ENCODE measurements at places on chromosomes 1 and 21.

DNA sequence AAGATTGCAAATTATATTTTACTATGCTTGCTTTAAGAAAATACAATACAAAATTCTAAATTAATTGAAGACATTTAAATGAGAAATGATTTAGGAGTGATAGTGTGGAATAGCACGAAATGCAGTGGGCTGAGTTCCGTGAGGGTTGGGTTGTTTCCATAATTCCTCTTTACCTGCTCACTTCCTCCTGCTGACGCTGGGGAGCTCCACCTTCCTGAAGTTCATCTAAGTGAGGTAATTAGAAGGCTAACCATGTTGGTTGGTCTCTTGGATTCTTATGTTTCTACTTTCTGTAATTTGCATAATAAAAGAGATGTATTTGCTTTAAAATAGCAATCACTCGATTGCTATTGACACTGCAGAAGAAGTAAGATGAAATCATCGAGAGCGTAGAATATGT lies 4.7 kb downstream of the OR14I1 start:
- H3K4me1 ChIP-seq = no peaks in the 10 kb centered on the region
- no peak overlapping the region for H3K27ac ChIP-seq
- no peaks in the 10 kb centered on the region for H3K36me3 ChIP-seq
- H3K4me3 ChIP-seq = no peak overlapping the region
- DNase-seq = no peak

- DNase-seq = no peak
- H3K36me3 ChIP-seq = peaks cover 12% of the 10 kb centered on the region
- no peak overlapping the region for H3K4me3 ChIP-seq
- no peak overlapping the region for H3K27ac ChIP-seq
- H3K27me3 ChIP-seq = no peaks in the 10 kb centered on the region
Measured at GRCh38 chr1:103561643-103562395, 9.6 kb upstream of the AMY2B start.

DNA sequence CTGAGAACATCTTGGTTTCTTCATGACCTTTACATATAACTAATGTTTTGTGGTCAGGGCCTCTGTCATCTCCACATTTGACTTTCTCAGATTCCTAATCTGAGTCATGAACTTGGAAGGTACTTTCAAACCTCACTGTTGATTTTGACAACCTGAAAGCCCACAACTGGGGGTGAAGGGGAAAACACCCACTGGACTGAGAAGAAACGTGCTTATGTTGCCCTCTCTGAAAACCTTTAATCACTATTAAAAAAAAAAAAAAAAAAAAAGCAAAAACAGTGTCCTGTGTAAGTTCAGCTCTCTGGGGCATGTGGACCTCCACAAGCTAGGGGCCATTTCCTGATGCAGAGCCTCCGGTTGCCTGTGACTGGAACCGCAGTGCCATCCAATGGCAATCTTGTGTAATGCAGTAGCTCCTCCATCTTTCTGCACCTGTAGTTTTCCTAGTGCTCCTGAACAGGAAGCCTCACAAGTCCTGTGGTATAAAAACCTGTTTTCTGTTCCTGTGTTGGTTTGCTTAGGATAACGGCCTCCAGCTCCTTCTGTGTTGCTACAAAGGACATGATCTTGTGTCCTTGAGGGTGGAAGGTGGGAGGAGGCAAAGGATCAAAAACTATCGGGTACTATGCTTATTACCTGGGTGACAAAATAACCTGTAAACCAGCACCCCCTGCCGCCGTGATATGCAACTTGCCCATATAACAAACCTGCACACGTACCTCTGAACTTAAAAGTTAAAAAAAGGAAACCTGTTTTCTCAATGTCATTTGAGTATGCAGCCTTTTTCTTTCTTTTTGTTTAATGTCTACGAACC lies 124.5 kb downstream of the ZNF648 start:
- H3K27ac ChIP-seq = peak overlapping the region; percentile 14
- H3K27me3 ChIP-seq = peaks cover 4% of the 10 kb centered on the region
- peaks cover 6% of the 10 kb centered on the region for H3K4me1 ChIP-seq
- H3K4me3 ChIP-seq = no peak overlapping the region

GRCh38 chr21:34959607-34960006 lies 89.5 kb downstream of the RUNX1 start:
- no peak overlapping the region for H3K4me3 ChIP-seq
- H3K36me3 ChIP-seq = peaks cover 46% of the 10 kb centered on the region
- peak overlapping the region; percentile 26 for H3K27ac ChIP-seq
- H3K27me3 ChIP-seq = no peaks in the 10 kb centered on the region
- peaks cover 85% of the 10 kb centered on the region for H3K4me1 ChIP-seq
- DNase-seq = no peak

DNA sequence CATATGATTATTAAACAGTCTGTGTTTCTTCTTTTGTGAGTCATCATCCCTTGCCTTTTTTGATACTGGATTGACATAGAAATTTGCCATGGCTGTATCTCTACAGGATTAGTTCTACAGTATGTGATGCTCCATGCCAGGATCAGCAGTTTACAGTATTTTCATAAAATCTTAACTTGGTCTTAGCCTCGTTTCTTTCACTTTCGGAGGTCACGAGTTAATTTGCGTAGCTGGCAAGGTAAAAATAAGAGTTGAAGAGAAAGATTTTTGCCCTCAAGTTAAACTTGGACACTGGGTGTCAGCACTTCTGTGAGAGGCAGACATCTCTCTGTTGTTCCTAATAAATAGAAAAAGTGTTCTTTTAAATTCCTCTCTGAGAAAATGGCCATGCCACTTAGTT lies 79.1 kb downstream of the CACNA1E start:
- no peak for DNase-seq
- no peaks in the 10 kb centered on the region for H3K4me1 ChIP-seq
- no peak overlapping the region for H3K27ac ChIP-seq
- H3K36me3 ChIP-seq = no peaks in the 10 kb centered on the region

GRCh38 chr1:199909137-199909536 lies 118.4 kb upstream of the NR5A2 start:
- H3K27me3 ChIP-seq = peaks cover 14% of the 10 kb centered on the region
- no peaks in the 10 kb centered on the region for H3K36me3 ChIP-seq
- no peaks in the 10 kb centered on the region for H3K4me1 ChIP-seq

DNA sequence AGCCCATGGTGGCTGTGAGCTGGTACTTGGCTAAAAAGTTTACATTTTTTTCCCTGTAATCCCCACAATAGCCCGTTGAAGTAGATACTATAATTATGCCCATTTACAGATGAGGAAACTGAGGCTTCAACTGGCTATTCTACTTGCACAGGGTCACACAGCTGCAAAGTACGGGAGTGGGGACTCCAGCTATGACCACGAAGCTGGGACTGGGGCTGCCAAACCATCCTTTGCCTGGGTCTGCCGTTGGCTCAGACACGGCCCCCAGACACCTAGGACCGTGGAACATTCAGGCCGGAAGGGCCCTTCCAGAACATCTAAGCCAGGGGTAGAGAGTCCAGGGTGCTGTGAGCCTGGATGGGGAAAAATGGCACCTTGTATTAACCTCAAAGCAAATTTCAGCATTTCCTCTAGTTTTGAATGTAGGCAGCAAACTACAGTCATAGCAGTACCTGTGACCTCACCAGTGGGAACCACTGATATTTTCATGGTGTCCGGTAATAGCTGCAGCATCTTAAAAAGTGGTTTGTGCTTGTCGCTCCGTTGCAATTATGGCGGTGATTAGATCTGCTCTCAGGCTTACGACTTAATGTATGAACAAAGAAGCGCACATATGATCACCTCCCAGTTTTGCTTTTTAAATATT lies 4.3 kb downstream of the TP73 start:
- no peaks in the 10 kb centered on the region for H3K36me3 ChIP-seq
- H3K27me3 ChIP-seq = peaks cover 54% of the 10 kb centered on the region
- H3K4me1 ChIP-seq = peaks cover 17% of the 10 kb centered on the region
- H3K4me3 ChIP-seq = no peak overlapping the region
- DNase-seq = no peak
- no peak overlapping the region for H3K27ac ChIP-seq

DNA sequence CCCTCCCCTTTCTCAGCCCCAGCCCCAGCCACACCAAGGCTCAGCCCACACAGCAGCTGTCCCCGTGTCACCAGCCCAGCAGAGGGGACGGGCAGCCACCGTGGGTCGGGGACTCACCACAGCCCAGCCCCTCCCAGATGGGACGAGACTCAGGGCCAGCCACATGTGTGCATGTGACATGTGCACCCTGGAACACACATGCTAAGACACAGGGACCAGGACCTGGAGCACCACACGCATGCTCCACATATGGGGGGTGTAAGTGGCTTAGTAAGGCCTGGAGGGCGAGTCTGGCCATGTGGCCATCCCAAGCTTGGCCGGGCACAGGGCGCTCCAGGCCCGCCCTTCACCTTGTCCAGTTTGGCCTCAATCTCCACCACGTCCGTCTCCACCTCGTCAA lies 4.0 kb downstream of the ACAP3 start:
- H3K27me3 ChIP-seq = no peaks in the 10 kb centered on the region
- H3K36me3 ChIP-seq = peaks cover 4% of the 10 kb centered on the region
- H3K27ac ChIP-seq = peak overlapping the region; percentile 26
- DNase-seq = no peak

DNA sequence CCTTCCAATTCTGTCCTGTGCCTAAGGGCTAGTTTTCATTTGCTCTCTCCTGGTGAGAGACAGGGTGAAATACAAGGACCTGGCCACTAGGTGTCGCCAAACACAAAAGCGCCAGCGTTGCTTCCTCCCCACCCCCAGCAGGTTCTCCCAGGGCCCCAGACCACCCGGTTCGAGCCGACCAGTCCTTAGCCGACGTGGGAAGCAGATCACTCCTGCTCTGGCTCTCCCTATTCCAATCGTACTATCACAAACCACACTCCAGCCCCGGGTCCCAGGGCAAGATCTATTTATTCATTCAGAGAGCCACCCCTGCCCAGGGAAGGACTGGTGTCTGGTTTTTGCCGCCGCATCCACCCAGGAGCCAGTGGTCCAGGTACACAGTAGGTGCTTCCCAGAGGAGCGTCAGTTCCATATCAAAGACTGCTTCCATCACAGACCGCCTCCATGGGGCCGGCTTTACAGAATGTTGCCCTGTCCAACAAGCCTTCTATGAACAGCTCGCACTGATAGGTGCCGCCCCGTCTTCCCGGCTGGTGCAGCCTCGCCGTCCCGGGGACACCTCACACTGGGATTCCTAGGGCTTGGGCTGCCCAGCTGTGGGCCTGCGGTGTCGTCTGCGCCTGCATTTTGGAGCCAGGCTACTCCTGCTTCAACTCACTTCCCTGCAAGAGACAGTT lies 35.0 kb downstream of the CTNNBIP1 start:
- no peaks in the 10 kb centered on the region for H3K36me3 ChIP-seq
- H3K4me1 ChIP-seq = peaks cover 4% of the 10 kb centered on the region
- DNase-seq = peak; percentile 83
- H3K4me3 ChIP-seq = no peak overlapping the region

- H3K36me3 ChIP-seq = no peaks in the 10 kb centered on the region
- H3K27me3 ChIP-seq = no peaks in the 10 kb centered on the region
Measured at GRCh38 chr1:41800311-41800829, 118.4 kb downstream of the HIVEP3 start.

DNA sequence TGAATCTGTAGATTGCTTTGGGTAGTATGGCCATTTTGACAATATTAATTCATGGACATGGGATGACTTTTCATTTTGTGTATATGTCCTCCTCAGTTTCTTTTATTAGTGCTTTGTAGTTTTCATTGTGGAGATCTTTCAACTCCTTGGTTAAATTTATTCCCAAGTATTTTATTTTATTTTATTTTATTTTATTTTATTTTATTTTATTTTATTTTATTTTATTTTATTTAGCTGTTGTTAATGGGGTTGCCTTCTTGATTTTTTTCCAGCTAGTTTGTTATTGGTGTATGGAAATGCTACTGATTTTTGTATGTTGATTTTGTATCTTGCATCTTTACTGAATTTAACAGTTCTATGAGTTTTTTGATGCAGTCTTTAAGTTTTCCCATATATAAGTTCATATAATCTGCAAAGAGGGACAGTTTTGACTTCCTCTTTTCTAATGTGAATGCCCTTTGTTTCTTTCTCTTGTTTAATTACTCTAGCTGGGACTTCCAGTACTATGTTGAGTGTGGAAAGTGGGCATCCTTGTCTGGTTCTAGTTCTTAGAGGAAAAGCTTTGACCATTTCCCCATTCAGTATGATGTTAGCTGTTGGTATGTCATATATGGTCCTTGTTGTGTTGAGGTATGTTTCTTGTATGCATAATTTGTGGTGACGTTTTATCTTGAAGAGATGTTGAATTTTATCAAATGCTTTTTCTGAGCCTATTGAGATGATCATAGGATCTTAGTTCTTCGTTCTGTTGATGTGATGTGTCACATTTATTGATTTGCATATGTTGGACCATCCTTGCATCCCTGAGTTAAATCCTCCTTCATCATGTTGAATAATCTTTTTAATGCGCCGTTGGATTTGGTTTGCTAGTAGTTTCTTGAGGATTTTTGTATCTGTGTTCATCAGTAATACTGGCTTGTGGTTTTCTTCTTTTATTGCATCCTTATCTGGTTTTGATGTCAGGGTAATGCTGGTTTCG lies 14.3 kb downstream of the CEPT1 start:
- DNase-seq = no peak
- peak overlapping the region; percentile 29 for H3K27ac ChIP-seq
- no peak overlapping the region for H3K4me3 ChIP-seq
- H3K27me3 ChIP-seq = no peaks in the 10 kb centered on the region
- peaks cover 68% of the 10 kb centered on the region for H3K4me1 ChIP-seq

- H3K36me3 ChIP-seq = no peaks in the 10 kb centered on the region
- H3K27ac ChIP-seq = no peak overlapping the region
- H3K27me3 ChIP-seq = no peaks in the 10 kb centered on the region
- DNase-seq = no peak
- no peak overlapping the region for H3K4me3 ChIP-seq
- no peaks in the 10 kb centered on the region for H3K4me1 ChIP-seq
Measured at GRCh38 chr1:213291526-213291925, 240.5 kb downstream of the RPS6KC1 start.

DNA sequence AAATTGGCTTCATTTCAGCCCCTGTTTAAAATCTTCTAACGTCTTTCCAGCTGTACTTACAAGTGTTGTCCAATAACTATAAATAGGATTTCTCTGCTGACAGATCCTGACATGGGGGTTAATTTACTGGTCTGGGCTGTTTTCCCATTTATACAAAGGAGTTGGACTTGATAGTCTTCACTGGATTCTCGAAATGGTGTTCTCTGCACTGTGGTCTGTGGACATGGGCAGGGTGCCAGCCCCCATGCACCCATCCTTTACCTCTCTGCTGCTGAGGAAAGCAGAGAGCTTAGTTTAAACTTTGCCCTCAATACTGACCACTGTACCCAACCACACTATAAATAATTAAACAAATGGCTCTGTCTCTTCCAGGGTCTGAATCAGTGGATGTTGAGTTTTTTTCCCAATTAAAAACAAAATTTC lies 5.2 kb downstream of the DIO1 start:
- no peaks in the 10 kb centered on the region for H3K36me3 ChIP-seq
- DNase-seq = no peak
- H3K27me3 ChIP-seq = no peaks in the 10 kb centered on the region
- no peak overlapping the region for H3K4me3 ChIP-seq

Measured in activated T-cell treated with anti-CD3 and anti-CD28 coated beads, Interleukin-2, amount 50 U/mL, for 24 hours (primary cell).